ENCODE measurements at places on chromosomes 16 and 17.

DNA sequence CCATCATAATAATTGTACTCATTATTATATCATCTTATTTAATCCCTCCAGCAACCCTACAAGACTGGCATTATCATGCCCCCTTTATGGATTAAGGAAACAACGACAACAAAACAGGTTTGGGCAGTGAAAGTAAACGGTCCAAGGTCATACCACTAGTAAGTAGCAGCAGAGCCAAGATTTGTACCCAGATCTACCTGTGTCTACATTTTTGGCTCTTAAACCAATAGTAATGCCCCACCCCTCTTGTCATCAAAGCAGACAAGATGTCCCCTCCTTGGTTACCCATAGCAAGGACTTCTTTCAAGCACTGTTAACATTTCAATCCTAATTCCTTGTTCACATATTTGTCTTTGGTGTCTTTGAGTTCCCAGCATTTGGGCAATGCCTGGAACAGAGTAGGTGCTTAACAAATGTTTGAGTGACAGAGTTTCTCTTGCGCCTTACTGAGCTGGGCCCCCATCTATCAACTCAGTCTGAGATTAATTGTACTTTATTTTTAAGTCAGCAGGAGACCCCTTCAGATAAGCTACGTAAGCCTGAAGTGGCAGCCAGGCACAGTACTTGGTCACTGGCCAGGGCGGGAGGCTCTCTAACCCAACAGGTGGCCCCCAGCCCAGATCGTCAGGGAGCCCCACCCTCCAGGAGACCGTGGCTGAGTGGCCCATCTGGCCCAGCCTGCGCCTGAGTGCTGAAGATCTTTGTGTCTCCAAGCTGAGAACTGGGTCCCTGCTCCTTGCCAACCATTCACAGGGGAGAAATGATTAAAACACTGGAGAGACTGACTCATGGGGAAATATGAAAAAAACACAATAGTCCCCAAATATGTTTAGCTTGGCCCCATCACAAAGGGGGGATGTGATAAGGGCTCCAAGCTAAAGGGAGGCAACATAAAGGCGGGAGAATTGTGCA lies 75.8 kb downstream of the AXIN2 start:
- DNase-seq = no peak

DNA sequence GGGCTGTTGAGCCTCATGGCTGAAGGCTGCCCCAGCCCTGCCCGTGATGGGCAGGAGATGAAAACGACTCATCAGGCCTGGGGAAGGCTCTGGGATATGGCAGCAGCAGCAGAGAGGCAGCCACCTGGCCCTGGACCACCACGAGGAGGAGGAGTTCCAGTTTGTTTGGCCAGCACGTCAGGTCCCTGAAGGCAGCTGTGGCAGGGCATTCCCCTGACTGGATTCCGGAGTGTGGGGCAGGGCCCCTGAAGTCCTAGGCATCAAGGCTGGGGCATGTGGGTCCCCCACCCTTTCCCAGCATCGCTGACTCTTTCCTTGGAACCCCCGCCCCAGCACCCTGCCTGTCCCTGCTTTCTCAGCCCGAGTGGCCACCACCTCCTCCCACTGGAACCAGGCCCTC lies 197.4 kb downstream of the ZNF423 start:
- no peak for DNase-seq

DNA sequence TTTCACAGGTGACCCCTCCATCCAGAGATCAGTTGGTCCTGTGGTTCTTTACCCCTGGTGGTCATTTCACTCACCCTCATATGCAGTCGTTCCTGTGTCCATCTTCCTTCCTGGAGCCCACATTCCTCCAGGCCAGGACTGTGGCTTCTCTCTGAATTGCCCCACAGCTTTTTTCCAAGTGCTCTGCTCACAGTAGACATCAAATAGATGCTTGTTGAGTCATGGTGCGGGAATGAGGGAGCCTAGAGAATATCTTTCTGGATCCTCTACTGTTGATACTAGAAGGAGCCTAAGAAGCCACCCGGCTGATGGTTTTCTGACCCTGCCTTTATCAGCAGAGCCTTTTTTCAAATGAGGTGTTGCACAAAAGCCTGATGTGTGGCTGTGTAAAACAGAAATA lies 10.4 kb downstream of the USB1 start:
- no peak for DNase-seq

DNA sequence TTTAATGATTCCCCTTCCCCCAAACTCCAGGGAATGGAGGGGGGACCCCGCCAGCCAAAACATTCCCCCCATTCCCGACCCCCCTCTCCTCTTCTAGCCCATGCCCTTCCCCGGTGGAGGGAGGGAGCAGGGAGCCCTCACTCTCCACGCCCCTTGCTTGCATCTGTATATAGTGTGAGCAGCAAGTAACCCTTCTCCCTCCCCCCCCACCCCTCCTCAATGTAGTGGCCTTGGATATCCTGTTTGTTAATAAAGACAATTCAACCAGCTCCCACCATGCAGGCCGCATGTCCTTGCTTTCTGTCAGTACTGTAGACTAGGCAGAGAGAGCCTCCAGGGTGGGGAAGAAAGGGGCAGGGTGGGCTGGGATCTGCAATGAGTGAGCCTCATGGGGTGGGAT lies 1.6 kb upstream of the C17orf107 start:
- DNase-seq = no peak

GRCh38 chr16:19555938-19556771 lies 652 bp downstream of the VPS35L start:
- DNase-seq = no peak

DNA sequence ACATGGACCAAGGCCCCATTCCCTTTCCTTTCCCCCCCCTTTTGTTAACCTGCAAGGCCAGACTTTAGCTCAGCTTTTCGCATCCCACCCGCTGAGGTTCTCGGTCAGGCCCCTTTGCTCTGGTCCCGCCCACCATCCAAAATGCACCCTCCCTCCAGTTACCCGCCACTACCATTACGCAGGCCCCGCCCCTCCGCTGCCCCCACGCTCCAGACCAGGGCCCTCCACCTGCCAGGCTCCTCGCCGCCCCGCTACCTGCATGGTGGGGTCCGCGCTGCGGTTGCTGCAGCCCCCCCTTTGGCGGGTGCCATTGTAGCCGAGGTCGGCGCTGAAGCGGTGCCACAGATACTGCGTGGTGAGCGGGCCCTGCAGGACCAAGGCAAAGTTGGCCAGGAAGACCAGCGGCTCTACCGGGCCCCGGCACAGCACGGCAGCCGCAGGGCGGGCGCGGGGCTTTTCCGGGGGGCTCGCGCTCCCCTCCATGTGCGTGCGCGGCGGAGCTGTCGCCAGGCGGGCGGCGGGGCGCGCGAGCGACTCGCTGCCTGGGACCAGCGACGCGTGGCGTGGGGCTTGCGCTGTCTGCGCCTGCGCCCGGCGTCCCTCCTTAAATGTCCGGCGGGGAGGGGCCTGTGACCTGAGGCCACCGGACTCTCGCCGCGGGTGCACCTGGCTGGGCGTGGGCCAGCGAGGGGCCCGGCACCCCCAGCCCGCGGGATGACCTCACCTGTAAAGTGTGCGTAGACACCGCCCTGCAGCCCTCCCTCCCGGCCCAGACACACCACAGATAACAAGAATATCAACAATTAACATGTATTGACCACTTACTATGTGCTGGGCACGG lies at the start of gene SLC46A1:
SLC46A1 (minus strand) TSS at position 581 of the 841 bp plus-strand sequence; CDS start at position 483, 98 bp downstream.
- no peak for DNase-seq

DNA sequence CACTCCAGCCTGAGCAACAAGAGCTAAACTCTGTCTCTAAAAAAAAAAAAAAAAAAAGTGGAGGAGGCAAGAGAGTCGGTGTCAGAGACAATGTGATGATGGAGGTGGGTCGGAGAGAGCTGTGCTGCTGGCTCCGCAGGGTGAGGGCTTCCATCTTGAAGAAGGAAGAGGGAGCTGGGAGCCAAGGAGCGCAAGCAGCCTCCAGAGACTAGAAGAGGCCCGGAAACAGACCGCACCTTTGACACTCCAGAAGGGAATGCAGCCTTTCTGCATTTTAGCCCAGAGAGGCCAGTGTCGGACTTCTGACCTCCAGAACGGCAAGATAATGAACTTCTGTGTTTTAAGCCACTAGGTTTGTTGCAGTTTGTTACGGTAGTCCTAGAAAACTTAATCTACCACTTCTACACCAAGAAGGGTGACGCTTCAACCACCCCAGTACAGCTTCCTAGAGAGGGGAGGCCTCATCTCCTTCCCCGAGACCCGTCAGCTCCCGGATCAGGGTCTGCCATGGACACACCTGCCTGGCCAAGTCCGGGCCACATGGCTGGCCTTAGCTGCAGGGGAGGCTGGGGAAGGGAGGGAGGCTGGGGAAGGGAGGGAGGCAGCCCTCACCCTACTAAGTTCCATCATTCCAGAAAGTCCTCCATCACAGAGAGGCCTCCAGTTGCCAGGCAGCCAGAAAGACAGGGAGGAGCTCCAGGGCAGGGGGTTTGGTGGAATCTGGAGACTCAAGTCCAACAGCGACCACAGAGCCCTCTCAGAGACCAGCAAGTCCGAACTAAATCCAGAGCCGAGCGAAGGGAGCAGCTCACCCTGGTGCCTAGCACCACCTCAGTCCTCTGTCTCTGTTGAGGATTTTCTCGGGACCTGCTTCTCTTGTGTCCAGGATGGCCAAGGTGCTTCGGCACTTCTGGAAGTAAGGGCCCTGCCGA lies 13.2 kb upstream of the RBFOX3 start:
- no peak for DNase-seq

- no peak for DNase-seq
These were observed 213.8 kb upstream of the NLRP1 start for GRCh38 chr17:5798094-5798493.

DNA sequence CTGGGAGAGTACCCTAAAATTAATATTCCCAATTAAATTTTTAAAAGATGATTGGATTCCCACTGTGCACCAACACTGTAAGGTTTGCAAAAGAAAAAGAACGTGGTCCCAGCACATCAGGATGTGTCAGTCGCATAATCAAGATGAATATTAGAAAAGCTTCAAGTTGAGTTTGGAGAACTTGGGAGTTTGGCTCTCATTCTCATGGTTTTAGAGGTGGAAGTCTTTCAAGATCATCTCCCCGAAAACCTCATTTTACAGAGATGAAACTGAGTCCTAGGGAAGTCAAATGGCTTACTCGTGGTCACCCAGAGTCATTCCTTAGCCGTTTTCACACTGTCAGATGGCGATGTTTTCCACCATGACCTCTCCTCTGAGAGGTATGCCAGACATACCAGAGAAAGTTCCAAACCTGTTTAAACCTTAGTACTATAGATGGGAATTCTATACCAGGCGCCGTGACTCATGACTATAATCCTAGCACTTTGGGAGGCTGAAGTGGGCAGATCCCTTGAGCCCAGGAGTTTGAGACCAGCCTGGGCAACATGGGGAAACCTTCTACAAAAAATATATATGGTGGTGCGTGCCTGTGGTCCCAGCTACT lies 1.2 kb downstream of the SEC14L1 start:
- DNase-seq = no peak

DNA sequence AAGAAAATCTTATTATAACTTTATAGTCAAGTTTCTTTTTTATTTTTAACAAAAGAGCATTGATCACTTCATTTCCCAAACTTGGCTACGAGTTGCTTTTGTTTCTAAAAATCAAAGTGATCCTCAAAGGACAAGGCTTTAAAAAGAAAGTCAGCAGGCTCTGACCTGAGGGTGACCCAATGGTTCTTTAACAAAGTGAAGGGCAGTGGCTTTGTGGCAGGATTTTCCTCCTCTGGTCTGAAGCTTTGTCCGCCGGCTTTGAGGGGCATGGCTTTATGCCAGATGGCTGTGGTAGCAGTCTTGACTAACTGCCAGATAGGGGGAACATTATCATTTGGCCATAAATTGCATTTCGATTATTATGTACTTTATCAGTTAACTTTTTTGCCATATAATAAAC lies 28.5 kb downstream of the IQCK start:
- DNase-seq = no peak

DNA sequence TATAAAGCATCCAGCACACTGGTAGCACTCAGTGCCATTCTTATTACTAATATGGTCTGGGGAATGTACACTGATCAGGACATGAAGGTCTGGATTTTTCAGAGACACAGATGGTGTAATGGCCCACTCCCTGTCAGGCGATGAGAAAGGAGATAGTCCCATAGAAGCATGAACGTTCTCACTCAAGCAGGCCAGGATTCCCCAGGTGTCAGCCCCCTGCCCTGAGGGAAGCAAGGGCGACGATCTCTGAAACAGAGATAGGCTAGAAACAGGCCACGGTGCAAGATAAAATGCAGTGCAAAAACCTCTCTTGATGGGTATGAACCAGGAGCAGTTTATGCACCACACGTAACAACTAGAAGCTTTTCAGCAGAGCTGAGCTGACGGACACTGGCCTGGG lies 10.6 kb downstream of the PRPSAP1 start:
- no peak for DNase-seq

DNA sequence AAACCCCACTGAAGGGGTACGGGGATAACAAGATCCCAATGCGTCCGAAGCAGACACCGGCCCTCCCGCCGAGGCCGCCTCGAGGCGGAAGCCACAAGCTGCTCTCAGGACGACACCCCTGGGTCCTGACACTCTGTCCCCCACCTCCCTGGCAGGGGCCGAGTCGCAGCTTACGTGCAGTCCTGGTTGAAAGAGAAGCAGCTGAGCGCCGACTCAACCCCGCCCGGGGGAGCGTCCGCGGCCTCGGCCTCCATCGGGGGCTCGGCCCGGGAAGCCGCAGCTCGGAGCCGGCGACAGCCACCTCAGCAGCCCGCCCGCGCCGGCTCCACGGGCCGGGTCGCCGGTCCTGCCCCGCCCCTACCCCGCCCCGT lies at the start of gene WIPI1:
WIPI1 (minus strand) TSS at position 329 of the 371 bp plus-strand sequence; CDS start at position 254, 75 bp downstream.
- DNase-seq = no peak

- no peak for DNase-seq
These were observed 46.7 kb upstream of the ANKFY1 start for GRCh38 chr17:4310354-4311060.

GRCh38 chr17:13256545-13256944 lies 238.7 kb upstream of the ELAC2 start:
- no peak for DNase-seq

- DNase-seq = no peak
These were observed 48.0 kb downstream of the SHCBP1 start for GRCh38 chr16:46573008-46573833.

DNA sequence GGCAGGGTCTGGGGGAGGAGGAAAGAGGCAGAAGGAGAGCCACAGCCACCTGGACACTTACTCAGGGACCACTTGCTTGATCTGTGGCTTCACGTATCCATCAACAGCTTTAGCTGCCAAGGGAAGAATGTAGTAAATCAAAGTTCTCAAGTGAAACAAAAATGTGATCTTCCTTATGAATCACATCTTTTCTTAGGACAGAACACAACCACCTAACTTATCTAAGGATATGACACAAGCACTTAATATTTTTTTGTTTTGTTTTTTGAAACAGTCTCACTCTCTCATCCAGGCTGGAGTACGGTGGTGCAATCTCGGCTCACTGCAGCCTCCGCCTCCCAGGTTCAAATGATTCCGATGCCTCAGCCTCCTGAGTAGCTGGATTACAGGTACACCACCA lies 8.4 kb upstream of the GHDC start:
- DNase-seq = no peak

DNA sequence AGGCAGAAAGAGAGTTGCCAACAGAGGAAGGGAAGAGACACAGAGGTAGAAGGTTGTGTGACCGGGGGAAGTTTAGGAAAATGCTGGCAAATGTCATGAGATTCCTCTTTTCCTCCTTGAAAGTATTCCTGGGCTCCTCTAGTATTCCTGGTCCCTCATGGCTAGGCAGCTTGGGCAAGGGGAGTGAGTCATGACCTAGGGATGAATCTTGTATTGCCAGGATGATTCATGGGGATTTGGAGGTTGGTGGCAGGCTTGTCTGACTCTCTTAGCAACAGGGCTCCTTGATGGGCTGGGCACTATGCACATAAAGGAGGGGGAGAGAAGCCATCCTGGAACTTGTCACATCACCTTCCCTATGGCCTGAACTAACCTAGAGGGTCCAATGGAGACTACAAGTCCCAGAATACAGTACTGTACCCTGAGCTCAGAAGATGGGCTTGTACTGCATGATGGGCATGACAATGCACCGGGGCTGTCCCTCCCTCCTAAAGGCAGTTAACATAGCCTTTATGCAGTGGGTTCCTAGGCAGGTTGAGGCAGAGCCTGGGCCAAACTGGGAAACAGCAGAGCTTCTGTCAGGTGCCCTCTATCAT lies 2.1 kb upstream of the SEZ6 start:
- DNase-seq = no peak

All from esophagus squamous epithelium (tissue), 5 donors.